Stimulated activated CD8-positive, alpha-beta memory T cell treated with anti-CD3 and anti-CD28 coated beads, Interleukin-15, amount 100 ng/mL, for 24 hours (primary cell): ENCODE measurements at places on chromosomes 6 and 20.
A peak's percentile ranks its signal among the peaks of the same experiment; 100 is the strongest.

DNA sequence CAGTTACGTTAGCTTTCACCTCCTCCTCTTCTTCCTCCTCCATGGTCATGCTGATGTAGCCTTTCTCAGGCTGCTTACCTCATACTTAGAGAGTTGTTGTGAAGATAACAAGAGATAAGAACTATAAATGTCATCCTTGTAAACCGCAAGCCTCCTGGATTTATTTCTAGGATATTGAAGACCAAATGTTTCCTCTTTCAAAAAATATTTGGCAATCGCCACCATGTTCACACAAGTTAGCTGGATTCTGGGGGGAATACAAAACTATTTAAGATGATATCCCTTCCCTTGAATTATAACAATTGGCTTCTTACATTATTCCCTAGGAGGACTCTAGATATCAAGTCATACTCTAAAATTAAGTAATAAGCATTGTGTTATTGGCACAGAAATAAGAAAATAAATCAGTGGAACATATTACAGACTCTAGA is 99.8 kb upstream of the PLEKHG1 start:
- no peak for DNase-seq

DNA sequence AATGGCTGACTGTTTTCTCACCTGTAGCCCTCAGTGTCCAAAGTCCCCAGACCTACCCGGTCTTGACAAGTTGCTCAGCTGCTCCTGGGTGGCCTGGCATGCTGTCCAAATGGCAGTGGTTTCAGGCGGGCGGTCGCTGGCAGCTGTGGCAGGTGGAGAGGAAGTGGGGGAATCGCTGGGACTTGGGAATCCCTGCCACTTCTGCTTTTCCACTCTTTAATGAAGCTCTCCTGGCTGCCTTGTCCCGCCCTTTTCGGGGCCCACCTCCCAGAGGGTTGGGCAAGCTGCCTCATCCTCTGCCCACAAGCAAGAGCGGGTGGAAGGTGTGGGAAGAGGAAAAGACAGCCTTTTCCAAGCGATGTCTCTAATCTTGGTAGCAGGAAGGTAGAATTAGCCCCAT is at the start of gene OCSTAMP:
Gene OCSTAMP, minus strand, starts transcription at position 194 of the 400 bp plus-strand sequence. Its CDS starts 94 bp downstream, at position 100.
- no peak for DNase-seq

- peak; percentile 70 for DNase-seq
Measured at GRCh38 chr20:62500237-62500864, 24.6 kb upstream of the GATA5 start.

- no peak for DNase-seq
Measured at GRCh38 chr6:24723270-24723669, 4.3 kb upstream of the C6orf62 start.

DNA sequence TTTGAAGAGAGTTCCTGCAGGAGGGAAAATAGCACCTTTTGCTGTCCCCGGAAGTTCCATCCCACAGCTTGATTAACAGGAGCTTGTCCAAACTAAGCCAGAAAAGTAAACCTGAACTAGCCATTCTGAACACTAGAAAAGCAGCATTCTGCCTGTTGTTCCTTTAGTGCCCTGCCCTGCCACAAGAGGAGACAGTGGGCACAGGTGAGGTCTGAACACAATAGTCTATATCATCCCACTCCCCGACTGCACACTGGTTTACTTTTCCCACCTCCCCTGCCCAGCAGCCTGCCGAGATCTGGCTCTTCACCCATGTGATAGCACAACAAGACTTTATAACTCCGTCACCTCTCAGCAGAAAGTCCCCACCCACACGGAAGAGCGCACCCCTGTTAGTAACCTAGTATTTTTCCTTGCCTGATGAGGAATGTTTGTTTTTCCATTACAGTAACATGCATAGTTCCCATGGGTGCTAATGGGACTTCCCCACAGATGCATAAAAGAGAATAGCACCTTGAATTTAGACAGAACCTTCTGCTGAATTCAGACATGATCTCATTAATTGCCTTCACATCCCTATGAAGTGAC is 59.7 kb downstream of the TFAP2A start:
- DNase-seq = no peak

- DNase-seq = no peak
Measured at GRCh38 chr6:135147637-135148592, 33.2 kb upstream of the MYB start.
